Stimulated activated CD4-positive, alpha-beta T cell treated with anti-CD3 and anti-CD28 coated beads, Interleukin-1b, Interleukin-23, amount 100 ng/mL, for 4 hours (primary cell): ENCODE measurements at places on chromosomes 11 and 22.

DNA sequence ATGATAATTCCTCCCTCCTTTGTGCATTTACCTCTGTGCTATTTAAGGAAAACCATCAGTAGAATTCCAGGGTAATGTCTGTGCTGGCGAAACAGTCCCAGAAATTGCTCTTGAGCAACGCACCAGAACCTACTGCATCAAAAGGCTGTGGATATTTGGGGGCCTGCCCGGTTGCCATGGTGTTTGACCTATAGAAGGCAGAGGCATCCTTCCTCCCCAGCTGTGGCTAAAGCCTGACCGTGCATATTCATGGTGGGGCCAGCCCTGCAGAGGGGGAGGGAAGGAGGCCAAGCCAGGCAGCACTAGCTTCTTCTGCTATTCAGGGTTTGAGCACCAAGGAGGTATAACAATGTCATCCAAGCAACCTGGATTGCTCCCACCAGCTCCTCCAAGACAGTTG, 215.0 kb upstream of the E2F8 start:
- no peak for DNase-seq

GRCh38 chr11:123904932-123905331, 3.0 kb downstream of the OR8D4 start:
- no peak for DNase-seq

DNA sequence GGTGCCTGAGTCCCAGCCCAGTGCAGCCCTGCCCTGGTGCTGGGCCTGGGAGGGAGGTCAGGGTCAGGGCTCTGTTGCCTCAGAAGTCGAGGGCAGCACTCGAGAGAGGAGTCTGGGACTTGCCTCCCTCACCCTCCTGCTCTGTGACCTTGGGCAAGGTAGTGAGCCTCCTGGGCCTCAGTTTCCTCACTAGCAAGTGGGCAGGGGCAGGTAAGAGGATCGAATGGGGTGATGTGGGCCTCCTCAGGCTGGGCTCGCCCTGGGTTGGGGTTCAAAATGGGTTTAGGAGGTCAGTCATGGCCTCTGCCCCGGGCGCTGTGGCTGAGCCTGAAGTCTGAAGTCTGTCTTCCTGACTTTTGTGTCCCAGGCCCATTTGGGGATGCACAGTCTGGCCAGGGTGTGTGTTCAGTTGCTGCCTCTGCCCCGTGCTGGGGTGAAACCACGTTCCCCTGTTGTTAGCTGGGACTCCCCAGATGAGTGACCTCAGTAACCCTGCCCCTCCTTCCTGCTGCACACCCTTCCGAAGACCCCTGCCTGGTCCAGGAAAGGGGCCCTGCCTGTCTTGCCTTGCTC, 40.9 kb upstream of the CELSR1 start:
- DNase-seq: no peak

DNA sequence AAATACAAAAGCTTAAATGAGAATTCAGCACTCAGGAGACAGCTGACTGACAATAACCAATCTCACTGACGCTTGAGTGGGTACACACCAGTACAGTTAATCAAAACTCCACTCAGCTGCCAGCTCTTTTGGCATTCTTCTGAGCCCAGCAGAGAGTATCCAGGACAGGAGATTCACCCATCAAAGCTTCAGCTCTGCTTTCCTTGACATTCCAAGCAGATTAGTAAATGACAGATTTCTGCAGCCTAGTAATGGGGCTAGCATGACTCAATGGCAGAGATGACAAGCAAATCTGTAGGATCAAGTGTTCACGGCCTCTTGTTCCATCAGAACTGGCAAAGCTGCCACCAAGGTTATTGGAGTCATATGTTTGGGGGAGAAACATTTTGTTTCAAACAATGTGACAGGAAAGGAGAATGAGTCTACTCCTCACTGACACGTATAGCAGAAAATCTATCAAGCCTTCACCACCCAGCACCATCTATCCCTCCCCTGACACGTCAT, 420.0 kb downstream of the DYNC2H1 start:
- DNase-seq: no peak

- DNase-seq: no peak
Observed at GRCh38 chr11:1792461-1792860, 28.7 kb upstream of the CTSD start.

- DNase-seq: no peak
Observed at GRCh38 chr22:21022955-21023614, 8.1 kb downstream of the P2RX6 start.

DNA sequence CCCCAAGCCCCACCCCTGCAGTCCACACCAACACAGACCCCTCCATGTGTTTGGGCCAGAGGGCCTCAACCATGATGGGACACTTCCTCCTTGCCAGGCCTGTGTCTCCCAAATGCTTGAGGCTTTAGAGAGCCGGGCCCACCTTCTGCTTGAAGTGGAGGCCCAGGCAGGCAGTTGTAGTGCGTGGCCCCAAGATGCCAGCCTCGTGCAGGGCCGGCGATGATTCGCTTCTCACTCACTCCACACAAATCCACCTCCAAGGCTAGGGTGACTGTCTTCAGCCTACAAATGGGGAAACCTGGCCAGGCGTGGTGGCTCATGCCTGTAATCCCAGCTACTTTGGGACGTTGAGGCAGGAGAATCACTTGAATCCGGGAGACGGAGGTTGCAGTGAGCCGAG, 5.7 kb downstream of the PRR5 start:
- no peak for DNase-seq

GRCh38 chr11:102254047-102254446, 63.2 kb upstream of the BIRC3 start:
- no peak for DNase-seq
